ENCODE measurements at places on chromosomes 5 and 9.
A peak's percentile ranks its signal among the peaks of the same experiment; 100 is the strongest.

DNA sequence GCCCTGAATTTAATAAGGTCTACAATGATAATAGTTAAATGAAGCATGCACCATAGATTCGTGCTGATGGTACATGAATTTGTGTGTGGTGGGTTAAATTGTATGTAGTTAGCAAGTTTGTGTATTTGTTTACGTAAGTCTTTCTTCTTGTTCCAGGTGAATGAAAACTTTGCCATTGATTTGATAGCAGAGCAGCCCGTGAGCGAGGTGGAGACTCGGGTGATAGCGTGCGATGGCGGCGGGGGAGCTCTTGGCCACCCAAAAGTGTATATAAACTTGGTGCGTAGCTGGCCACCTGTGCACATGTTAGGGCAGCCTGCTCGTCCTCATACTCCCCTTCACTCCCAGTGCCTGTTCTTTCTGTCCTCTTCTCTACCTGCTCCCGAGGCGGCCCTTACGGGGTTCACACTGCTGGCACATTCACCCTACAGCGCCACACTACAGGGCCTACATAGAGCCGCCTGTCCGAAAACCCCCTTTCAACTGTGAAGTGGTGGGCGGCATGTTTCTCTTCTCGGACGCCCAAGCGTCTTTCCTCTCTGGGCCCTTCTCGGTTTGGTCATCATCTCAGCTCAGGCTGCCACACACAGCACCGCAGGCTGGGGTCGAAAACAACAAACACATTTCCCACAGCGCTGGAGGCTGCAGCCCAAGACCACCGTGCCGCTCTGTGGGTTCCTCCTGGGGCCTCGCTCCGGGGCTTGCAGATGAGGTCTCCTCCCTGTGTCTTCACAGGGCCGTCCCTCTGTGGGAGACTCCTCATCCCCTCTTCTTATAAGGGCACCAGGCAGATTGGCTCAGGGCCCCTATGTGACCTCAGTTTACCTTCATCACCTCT, 13.2 kb downstream of the NDUFS6 start:
- DNase-seq = no peak

DNA sequence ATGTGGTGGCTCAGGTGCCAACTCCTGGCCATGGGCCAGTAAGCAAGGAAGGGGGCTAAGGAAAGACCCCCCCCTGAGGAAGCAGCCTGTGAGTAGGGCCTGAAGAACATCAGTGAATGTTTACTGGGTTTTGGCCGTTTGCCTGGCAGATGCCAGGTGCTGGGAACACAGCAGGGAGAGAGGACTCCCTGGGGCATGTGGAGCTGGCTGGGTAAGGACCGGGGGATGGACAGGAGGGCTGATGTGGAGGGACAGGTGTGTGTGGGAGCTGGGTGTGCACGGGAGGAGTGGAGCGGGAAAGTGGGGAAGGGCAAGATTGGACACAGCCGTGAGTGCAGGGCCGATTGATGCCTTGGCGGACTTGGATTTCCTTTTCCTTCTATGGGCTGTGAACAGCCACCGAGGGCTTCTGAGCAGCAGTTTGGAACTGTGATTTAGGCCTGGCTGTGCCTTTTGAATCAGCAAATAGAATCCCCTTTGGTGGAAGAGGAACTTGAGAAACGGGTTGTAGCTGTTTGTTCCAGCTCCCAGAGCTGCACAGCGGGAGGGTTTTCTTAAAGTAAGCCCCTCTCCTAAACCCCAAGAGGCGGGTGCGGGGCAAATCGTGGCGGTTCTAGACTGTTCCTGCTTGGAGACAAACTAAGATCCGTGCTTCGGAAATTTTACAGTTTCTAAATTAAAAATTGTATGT, 3.1 kb downstream of the HMCN2 start:
- DNase-seq = no peak

DNA sequence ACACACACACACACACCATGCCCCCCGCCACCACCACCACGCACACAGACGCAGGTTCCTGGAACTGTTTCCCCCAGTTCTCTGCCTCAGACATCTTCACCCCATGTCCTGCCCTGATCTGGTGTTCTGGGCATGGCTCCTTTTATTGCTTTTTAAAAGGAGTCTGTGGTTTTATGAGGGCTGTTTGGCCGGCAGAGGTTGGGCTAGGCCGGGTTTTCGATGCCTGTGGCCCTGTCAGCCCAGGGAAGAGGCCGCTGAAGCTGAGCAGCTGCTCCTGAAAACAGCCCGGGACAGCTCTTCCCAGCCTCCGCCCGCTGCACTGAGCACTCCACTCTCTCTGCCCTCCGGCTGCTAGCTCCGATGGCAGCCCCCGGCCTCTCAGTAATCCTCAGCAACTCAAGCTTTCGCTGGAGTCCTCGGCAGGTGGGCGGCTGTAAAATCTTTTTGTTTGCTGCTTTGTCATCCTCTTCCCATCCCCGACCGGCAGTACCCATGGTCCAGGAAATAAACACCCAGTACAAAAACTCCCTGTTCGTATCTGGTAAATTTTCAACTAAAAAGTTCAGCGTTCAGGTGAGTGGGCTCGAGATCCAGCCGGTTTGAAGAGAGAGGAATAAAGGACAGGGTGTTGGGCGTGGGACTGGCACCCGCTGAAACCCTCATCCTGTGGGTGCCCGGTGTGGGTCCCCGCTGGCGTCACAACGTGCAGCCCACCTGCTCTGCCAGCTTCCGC, 103.0 kb upstream of the ERCC6L2 start:
- no peak for DNase-seq

- no peak for DNase-seq
Observed at GRCh38 chr5:135225856-135226560, 173.0 kb downstream of the MACROH2A1 start.

DNA sequence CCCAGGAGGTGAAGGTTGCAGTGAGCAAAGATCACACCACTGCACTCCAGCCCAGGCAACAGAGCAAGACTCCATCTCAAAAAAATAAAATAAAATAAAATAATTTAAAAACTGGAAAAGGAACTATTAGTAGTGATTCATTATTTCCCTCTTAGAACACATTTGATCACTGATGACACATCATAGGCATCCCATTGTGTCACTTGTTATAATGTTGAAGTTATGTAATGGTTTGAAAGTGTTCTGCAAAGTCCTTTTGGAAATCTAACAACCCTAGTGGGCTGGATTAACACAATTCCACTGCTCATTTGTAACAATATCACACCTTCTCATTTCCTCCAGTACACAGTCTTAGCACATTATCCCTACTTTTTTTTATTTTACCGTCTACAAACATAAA, 81.8 kb upstream of the LMNB1 start:
- DNase-seq = no peak

- DNase-seq = no peak
Observed at GRCh38 chr9:127450243-127450760, 904 bp downstream of the RPL12 start.

GRCh38 chr9:133683586-133684120, 47.5 kb downstream of the DBH start:
- no peak for DNase-seq

DNA sequence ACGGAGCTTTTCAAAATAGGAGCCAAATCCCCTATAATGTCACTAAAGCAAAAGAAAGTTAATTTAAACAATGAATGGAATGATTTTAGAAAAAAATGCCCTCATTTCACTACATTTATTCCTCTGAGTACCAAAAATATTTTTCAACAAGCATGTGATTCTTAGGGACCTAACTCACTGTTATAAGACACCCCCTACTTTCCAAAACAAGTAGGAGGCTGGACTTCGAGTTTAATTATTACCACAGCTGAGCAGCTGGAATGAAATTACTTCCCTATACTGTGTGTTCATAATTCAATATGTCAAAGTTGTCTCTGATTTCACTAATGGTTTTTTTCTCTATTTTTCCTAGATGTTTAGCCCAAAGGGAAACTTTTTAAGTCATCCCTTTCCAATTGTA, 61.6 kb downstream of the SAXO1 start:
- no peak for DNase-seq

- DNase-seq = no peak
Observed at GRCh38 chr5:90421136-90421535, 11.6 kb upstream of the CETN3 start.

DNA sequence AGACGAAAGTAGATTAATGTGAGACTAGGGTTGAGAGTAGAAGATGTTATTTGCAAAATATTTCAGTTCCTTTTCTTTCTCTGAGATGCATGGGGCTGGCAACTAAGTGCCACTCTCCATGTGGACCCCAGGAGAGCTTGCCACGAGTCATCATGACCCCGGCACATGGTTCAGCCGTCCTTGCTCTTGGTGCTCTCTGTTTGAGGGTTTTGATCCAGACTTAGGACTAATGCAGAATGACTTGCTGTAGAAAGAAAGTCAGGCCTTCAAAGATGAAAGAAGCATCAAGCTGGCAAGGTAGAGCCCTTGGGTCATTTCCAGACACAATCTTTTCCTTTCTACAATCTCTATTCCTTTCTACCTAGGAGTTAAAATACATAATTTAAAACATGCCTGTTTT, 84.7 kb downstream of the RASGRF2 start:
- DNase-seq = no peak

DNA sequence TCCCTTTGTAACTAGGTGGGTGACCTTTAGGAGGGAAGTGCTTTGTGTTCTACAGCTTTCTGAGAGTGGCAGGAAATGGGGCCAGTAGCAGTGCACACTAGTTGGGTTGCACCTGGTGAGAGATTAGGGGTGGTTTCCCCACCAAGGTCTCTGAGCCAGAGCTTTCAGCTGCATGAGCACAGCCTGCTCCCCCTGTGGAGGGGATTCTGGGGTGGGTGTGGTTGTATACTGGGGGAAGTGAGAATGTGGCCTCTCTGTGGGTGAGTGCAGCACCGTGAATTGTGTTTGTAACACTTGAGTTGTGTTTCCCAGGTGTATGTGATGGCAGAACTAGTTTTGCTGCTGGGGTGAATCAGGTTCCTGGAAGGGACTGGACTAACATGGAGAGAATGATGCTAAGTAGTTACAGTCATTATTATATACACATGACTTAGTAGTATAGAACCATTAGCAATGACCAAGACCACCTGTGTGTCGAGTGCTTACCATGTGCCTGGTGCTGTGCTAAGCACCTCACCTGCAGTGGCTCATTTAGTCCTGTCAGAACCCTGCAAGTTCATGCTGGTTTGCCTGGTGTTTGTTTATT, 11.8 kb upstream of the CXXC5 start:
- DNase-seq = peak; percentile 43

- DNase-seq = no peak
Observed at GRCh38 chr5:111855356-111855755, 98.4 kb upstream of the NREP start.

- DNase-seq = peak; percentile 10
Observed at GRCh38 chr9:114487607-114488300, 17.5 kb downstream of the WHRN start.

- DNase-seq = no peak
Observed at GRCh38 chr5:173232499-173233346, 2.3 kb downstream of the NKX2-5 start.

GRCh38 chr9:135219676-135220600, 132.5 kb downstream of the OLFM1 start:
- DNase-seq = no peak

- DNase-seq = no peak
Observed at GRCh38 chr5:21895766-21896350, 957.3 kb downstream of the CDH12 start.

DNA sequence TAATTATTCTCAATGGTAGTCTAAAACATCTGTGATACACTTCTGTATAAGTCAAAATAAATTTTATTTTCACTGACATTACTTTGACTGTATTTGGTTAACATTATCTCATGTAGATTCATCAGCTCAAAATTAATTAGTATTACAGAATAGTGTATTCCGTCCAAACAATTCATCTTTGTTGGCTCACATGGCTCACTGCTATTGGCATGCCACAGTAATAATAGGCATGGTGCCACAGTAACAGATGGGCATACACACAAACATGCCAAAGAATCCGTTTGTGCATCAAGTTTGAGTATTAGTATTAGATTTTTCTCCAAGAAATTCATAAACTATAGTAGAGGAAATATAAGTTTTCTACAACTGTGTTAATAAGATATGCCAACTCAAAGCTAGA, 14.2 kb downstream of the AP3B1 start:
- DNase-seq = no peak

DNA sequence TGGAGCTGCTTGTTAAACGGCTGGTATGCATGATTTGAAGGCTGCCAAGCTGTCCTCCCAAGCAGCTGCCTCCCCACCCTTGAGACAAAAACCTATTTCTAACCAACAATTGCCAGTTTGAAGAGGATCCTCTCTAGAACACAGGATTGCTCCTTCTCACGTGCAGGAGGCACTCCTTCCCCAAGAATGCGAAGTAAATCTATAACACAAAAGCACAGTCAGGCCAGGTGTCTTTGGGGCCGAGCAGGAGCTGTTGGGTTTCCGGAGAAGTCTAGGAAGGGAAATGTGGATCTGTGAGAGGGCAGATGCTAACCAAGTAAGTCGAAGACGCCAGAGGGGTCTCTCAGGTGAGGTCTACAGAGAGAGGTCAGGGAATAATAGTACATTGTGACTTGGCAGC, 35.4 kb upstream of the GNPDA1 start:
- DNase-seq = no peak

DNA sequence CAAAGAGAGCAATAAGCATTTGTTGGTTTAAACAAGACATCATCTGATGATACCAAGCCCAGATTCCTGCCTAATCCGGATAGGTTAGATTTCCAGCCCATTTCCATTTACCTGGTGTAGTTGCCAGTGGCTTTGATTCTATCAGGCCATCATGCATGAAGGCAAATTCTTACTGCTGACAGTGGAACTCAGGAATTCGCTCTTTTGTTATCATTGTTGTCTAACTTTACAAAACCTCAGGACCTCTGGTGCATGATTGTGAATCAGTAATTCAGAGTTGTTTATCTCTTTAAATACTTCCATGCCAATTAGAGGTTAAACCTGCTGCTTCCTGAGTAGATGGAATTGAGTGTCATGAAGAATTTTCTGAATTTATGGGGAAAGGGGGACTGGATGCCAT, 76.5 kb downstream of the C9orf152 start:
- no peak for DNase-seq

- DNase-seq = no peak
Observed at GRCh38 chr5:59065554-59065953, 482.7 kb downstream of the RAB3C start.

GRCh38 chr9:136416914-136417313, 6.5 kb downstream of the PMPCA start:
- no peak for DNase-seq

DNA sequence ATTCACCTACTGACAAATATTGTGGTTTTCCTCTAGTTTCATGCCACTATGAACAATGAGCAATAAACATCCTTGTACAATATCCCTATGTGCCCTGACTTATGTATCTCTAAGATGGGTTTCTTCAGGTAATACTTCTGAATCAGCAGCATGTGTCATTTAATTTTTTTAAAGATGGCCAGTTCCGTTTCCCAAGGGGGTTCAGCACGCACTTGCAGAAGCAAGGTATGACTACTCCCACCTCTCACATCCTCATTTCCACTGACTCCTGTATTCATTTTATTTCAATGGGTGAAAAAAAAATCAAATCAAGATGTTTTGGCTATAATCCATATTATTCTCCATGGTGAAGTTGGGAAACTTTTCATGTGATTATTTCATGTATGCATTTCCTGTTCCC, 14.7 kb upstream of the ADAMTS19 start:
- no peak for DNase-seq
